ENCODE measurements at places on chromosomes 2 and 18.

DNA sequence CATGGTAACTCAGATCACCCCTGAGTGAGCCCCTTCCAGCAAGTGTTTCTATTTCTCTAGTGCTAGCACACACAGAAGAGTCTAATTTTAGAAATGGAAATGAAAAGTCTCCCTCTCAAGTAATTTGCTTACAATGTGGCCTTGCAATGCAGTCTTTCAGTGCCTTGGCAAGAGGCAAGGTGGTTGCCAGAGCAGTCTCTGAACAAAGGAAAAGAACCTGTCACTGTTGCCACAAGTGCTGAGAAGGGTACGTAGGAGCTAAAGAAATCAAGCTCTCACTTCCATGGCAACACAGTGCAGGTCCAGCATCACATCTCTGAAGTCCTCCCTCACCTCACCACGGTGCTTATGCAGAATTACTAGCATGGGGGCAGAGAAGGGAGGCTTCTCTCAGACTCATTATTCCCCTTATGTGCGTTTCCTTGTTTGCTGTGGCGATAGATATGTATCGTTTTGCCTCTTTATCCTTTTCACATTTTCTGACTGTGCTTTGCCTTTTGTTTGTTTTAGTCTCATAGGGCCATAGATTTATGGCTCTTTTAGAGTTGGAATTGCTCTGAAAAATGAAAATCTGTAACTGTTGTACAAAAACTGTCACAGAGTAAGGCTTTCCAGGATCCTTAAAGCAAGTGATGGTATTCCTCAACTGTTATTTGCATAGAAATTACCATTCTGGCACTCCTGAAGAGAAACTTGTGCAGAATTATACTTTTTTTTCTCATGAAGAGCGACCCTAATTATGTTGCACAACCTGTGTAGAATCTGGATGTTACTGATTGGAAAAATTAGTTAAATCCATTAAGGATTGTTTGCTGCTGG, 164.8 kb downstream of the CCDC85A start:
- DNase-seq, result no peak

GRCh38 chr18:31710826-31711225, 26.4 kb upstream of the B4GALT6 start:
- no peak for DNase-seq

GRCh38 chr2:171600126-171600525, 77.9 kb downstream of the CYBRD1 start:
- DNase-seq, result no peak

DNA sequence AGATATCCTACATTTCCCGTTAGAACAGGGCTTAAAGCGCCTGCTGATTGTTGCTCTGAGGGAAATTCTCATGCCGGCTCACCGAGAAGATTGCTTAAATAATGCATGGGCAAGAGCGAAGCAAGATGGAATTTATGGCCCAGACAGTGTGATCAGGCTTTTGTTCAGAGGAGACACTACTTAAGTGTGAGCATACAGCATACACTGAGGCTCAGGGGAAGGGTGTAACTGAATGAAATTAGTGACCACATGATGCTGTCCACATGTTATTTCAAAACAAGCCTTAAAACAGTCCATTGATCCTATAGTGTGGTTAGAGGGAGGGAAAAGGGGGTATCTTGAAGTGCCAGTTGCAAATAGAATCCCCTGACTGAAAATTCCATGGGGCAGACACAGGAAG, 125.5 kb downstream of the RAPGEF4 start:
- no peak for DNase-seq

DNA sequence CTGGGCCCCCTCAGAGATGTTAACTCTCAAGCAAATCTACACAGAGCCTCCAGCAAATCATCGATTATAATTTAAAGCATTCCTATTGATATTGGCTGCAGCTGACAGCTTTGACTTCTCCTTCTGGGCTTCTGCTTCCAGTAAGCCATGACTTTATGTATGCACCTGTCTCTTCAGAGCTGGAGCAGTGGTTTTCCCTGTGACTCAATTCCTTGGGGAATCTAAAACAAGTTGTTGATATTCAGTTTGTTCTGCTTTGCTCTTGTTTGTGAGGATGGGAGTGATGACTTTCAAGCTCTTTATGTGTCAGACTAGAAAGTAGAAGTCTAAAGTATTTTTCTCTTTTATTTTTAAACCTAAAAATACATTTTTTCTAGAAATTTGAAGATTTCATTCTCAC, 45.1 kb upstream of the TNP1 start:
- DNase-seq, result no peak

GRCh38 chr2:46569061-46569560, 89.7 kb downstream of the TMEM247 start:
- DNase-seq, result no peak

- DNase-seq, result no peak
Observed at GRCh38 chr2:16081316-16082200, 141.2 kb downstream of the MYCN start.

DNA sequence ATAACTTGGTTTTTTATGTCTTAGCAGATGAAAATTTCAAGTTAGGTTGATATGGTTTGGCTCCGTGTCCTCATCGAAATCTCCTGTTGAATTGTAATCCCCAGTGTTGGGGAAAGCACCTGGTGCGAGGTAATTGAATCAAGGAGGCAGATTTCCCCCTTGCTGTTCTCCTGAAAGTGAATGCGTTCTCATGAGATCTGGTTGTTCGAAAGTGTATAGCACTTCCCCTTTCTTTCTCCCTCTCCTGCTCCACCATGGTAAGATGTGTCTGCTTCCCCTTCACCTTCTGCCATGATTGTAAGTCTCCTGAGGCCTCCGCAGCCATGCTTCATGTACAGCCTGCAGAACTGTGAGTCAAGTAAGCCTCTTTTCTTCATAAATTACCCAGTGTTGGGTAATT, 242.1 kb upstream of the TNP1 start:
- no peak for DNase-seq

- DNase-seq, result no peak
Observed at GRCh38 chr2:153819501-153819900, 52.2 kb upstream of the GALNT13 start.

DNA sequence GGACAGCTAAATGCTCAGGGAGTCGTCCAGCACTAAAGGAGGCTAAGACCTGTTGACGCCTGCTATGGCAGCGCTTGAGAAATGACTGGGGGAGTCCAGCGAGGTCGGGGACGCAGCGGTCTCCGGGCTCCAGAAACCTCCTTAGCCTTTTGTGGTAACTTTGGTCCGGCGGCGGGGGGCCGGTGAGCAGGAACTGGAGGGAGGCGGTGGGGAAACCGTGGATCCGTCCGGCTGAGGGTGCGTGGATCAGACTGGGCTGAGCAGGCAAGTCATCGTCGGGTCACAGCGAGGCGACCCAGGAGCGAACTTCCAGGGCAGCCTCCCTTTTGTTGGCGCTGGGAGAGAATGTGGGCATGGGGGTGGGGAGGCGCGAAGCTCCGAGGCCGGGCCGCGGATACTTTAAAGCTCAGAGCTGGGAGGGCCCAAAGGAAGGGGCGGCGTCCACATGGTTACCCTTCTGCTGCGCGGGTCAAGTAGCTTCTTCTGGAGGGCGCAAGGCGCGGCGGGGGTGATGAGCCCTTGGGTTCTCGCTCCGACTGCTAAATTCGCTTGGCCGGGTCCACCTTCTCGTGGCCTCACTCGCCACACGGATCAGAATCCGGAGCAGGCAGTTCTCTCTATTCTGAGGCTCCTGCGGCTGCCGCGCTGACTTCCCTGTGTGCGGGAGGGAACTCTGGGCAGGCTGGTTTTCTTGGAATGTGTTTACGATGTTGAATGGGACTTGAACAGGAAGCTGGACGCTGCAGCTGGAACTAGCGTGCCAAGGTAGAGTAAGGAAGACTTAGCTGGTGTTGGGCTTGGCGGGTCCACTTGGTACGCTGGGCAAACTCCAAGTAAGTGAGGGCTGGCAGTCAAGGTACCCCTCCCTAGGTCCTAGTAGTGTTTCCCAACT, 920 bp downstream of the GULP1 start:
- no peak for DNase-seq

- no peak for DNase-seq
Observed at GRCh38 chr18:44537526-44537925, 143.2 kb upstream of the SETBP1 start.

DNA sequence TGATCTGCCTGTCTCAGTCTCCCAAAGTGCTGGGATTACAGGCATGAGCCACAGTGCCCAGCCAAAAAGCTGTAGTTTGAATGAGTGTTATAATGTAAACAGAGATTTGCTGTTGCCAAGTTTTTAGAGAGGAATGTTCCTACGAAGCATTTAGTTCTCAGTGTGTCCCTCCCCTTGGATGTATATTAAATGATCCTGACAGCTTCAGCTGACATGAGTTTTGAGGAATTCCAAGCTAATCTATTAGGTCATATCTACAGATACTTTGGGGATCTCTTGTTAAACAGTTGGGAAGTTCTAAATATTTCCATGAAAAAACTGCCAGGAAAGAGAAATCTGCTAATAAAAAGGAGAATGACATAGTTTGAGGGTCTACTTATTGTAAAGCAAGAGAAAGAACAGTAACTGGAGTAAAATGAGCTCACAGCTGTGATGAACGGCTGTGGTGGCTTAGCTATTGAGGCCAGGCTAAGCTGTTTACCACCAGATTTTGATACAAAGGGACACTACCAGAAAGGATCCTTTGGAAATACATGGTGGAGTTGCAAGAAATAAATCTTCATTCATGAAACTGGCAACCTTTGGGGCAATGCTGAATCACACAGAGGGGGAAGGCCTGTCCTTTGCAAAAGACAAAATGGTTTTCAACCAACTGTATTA, 2.6 kb upstream of the STON1 start:
- no peak for DNase-seq

DNA sequence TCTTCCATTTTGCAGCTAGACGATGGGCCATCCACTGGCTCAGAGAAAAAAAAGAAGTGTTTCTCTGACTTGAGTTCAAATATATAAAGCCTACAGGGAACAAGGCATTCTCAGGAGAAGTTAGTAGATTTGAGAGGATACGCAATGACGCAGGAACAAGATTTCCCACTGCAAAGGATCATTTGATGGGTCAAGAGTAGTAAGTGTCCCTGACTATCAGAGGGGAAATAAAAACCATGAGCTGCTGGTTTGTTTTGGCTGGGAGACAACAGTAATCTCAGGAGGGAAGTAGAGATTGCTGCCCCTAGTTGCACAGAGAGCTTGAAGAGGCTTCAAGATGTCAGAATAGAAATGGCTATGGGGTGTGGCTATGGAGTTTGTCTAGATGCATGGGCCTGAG, 22.3 kb upstream of the MYO1B start:
- DNase-seq, result no peak

DNA sequence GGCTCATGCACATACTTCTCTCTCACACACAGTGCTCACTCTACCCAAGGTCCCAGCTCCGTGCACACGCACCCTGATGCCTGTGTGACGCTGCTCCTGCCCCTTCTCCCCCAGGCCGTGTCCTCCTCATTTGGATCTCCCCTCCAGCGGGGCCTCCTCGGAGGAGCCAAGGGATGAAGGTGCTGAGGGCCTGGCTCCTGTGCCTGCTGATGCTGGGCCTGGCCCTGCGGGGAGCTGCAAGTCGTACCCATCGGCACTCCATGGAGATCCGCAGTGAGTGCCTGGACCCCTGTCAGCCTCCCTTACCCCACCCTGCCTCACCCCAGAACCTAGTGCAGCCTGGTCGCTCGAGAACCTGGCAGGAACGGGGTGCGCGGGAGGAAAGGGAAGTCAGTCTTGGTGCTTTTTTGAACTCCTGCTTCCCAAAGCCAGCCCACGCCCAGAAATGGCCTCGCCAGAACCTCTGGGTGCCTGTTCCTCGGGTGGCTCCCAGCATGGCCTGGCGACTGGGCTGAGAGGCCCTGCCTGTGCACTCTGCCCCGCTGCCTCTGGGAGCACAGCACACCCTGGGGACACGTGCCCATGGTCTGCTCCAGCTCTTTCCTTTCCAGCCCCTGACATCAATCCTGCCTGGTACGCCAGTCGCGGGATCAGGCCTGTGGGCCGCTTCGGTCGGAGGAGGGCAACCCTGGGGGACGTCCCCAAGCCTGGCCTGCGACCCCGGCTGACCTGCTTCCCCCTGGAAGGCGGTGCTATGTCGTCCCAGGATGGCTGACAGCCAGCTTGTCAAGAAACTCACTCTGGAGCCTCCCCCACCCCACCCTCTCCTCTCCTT, at the start of gene PRLH:
Gene PRLH (plus strand): TSS at position 174 of the 835 bp plus-strand sequence. CDS start 0 bp downstream, at position 174.
- no peak for DNase-seq

DNA sequence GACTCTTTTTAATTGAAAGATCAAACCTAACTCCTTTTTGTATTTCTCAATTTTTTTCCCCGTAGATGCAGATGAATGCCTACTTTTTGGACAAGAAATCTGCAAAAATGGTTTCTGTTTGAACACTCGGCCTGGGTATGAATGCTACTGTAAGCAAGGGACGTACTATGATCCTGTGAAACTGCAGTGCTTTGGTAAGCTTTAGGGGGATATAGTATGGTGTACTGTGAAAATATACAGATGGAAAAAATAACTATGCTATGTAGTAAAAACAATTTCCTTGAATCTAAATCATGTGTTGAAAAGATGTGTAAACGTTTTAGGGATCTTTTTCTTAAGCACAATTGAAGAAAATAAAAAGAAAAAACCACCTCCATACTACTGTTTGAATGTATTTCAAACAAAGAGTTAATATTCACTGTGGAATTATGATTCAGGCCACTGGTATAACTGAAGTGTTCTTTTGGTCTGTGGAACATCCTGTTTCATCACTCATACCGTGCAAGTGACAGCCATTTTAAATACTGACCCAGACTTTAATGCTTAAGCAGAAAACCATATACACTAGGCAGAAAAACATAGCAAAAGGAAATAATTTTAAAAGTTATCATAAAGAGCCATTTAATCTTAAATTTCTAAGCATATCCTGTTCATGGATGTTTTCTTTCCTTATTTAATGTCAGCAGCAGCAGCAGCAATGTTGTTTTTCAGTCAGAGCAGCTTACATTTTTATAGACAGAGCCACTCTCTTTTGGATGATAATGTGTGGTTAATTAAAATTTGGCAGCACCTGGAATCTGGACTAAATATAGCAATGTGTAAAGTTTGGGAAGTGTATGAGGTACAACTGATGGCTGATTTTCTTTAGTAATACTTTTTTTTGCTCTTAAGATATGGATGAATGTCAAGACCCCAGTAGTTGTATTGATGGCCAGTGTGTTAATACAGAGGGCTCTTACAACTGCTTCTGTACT, 112.8 kb upstream of the RASGRP3 start:
- no peak for DNase-seq

DNA sequence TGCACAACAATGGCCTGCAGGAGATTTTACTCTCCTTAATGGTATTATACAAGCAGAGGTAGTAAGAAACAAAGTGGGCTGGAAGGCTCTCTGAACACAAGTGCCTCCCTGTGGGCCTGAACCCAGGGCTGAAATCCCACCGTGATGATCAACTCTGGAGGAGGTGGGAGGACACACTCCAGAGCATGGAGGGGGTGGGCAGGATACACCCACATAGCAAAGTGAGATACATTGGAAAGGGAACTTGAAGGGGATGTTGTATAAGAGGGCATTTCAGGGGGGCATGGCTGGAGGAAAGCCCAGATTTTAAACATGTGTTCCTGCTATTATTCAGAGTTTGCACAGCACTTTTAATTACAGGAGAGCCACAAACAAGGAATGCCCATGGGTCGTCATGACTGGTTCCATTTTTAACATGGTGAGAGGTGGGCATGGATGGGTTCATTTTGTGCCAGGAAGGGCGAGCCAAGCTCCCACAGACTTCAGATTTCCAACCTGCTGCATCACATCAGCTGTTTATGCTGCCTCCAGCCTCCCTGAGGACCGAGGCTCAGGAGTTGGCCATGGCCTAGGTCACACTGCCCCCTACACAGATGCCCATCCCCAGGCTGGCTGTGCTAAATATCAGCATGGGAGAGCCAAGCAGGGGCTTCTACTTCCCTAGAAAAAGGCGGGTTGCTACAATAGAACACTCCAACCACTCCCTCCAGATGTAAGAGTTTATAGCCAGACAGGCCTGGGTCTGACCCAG, 416.2 kb upstream of the ID2 start:
- DNase-seq, result no peak

- no peak for DNase-seq
Observed at GRCh38 chr2:70340761-70341476, 39.1 kb upstream of the FAM136A start.
